ENCODE measurements at places on chromosomes 5 and 9. TPM values are rescaled to one million over a fixed set of nuclear protein-coding genes. Genes with fewer than 3 reads are reported as not detected.

GRCh38 chr5:117082977-117083376 lies 508.4 kb upstream of the SEMA6A start:
- no peaks in the 10 kb centered on the region for H3K4me1 ChIP-seq
- no peaks in the 10 kb centered on the region for H3K27me3 ChIP-seq
- H3K27ac ChIP-seq = no peak overlapping the region

DNA sequence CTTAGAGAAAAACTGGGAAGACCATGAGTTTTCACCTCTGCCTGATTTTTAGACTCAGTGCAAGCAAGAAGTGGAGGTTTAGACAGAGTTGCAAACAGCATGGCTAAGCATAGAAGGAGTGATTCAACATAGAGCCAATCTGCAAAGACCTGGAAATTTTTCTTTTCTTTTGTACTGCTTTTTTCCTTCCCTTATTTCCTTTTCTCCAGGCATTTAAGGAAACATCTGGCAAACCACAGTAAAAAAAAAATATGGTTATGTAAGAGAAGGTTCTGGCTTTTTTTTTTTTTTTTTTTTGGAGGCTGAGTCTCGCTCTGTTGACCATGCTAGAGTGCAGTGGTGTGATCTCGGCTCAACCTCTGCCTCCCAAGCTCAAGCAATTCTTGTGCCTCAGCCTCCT lies 16.6 kb upstream of the DCAF12 start:
- no peaks in the 10 kb centered on the region for H3K36me3 ChIP-seq
- DNase-seq = no peak
- no peak overlapping the region for H3K4me3 ChIP-seq
- no peak overlapping the region for H3K27ac ChIP-seq

- H3K4me3 ChIP-seq = peak overlapping the region; percentile 51
- H3K27me3 ChIP-seq = no peaks in the 10 kb centered on the region
- H3K4me1 ChIP-seq = peaks cover 85% of the 10 kb centered on the region
- no peaks in the 10 kb centered on the region for H3K36me3 ChIP-seq
- DNase-seq = peak; percentile 97
- peak overlapping the region; percentile 87 for H3K27ac ChIP-seq
Observed at GRCh38 chr5:132473019-132473531, 17.5 kb downstream of the IRF1 start.

DNA sequence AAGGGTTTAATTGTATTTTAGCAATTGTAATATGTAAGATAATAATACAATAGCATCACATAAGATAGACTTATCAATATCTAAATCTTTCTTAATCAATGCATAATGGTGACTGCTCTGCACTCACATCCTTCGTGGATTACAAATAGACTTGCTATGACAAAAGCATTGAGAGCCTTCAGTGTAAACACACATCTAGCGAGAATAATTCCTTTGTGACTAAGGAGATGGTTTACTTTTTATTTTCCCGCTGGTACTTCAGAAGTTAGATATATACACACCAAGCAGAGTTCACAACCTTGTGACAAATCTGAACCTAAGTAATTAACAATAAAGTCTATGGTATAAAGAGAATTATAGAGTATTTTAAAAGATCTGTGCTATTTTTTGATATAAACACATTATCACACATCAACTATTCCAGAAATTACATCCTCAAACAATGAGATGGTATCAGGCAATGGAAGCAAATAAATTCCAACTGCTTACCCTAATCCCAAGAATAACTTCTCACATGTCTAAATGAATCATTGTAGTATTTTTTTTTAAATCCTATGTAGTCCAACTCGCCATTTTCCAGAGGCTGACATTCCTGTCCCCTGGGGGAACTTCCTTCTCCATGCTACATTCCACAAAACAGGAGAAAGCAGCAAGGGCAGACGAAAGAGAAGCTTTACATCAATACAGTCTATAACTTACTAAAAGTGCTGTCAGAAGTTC lies 51.2 kb downstream of the MAPKAP1 start:
- DNase-seq = no peak
- H3K4me3 ChIP-seq = no peak overlapping the region
- no peaks in the 10 kb centered on the region for H3K27me3 ChIP-seq
- no peaks in the 10 kb centered on the region for H3K4me1 ChIP-seq
- no peak overlapping the region for H3K27ac ChIP-seq

SPATA6L gene
- 1.5 TPM for polyA plus RNA-seq

GRCh38 chr9:78004478-78005229 lies 27.0 kb downstream of the GNAQ start:
- no peak for DNase-seq
- peaks cover 5% of the 10 kb centered on the region for H3K36me3 ChIP-seq
- H3K27ac ChIP-seq = no peak overlapping the region
- peaks cover 10% of the 10 kb centered on the region for H3K4me1 ChIP-seq

GRCh38 chr5:117077142-117077541 lies 502.5 kb upstream of the SEMA6A start:
- H3K27me3 ChIP-seq = no peaks in the 10 kb centered on the region
- no peaks in the 10 kb centered on the region for H3K4me1 ChIP-seq
- DNase-seq = no peak
- no peak overlapping the region for H3K4me3 ChIP-seq

KCNMB1 gene
- not detected for polyA plus RNA-seq

COL15A1 gene
- 0.10 TPM for polyA plus RNA-seq

- H3K4me1 ChIP-seq = no peaks in the 10 kb centered on the region
- H3K27ac ChIP-seq = no peak overlapping the region
- H3K36me3 ChIP-seq = no peaks in the 10 kb centered on the region
- H3K4me3 ChIP-seq = no peak overlapping the region
- H3K27me3 ChIP-seq = no peaks in the 10 kb centered on the region
- DNase-seq = no peak
Observed at GRCh38 chr9:3007326-3007725, 163.4 kb upstream of the PUM3 start.

DAPK1 gene
- 0.42 TPM for polyA plus RNA-seq

DNA sequence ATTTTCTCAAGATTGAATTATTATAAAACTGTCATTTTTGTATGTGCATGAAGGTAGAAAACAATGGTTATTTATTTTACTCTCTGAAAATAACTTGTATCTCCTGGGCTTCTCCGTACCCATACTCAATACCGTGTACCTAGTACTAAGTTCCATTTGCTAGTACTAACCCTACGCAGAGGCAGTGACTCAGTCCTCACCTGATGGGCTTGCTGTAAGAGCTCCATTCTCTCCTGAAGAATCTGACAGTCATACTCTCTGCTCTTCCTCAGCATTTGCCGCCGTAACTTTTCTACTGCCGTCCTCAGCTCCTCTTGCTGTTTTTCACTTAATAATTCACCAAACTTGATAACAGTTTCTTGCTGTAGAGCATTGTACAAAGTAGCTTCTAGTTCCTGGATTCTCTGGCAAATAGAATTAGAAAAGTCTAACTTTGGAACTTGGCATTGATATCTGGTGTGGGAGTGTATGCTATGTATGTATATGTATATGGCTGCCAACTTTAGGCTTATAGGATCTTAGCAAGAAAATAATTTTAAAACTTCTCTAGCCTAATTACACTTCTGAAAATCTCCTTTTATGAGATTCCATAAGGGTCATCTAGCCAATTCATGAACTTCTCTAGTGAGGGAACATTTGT lies 108.0 kb upstream of the DPYSL3 start:
- no peaks in the 10 kb centered on the region for H3K36me3 ChIP-seq
- no peak for DNase-seq
- no peaks in the 10 kb centered on the region for H3K27me3 ChIP-seq
- H3K4me3 ChIP-seq = no peak overlapping the region
- no peak overlapping the region for H3K27ac ChIP-seq

ARL14EPL gene
- not detected for polyA plus RNA-seq

COX7C gene
- polyA plus RNA-seq = 1,044 TPM

GRCh38 chr5:158499892-158500418 lies 599.8 kb downstream of the EBF1 start:
- H3K27ac ChIP-seq = no peak overlapping the region
- no peak for DNase-seq
- no peaks in the 10 kb centered on the region for H3K27me3 ChIP-seq
- H3K4me3 ChIP-seq = no peak overlapping the region

HCN1 gene
- polyA plus RNA-seq = not detected

GRCh38 chr5:95697781-95698681 lies 15.2 kb upstream of the SPATA9 start:
- H3K4me3 ChIP-seq = no peak overlapping the region
- peaks cover 30% of the 10 kb centered on the region for H3K27me3 ChIP-seq
- no peaks in the 10 kb centered on the region for H3K4me1 ChIP-seq
- H3K36me3 ChIP-seq = no peaks in the 10 kb centered on the region
- H3K27ac ChIP-seq = no peak overlapping the region

GRCh38 chr5:93899026-93899600 lies 157.7 kb upstream of the POU5F2 start:
- DNase-seq = no peak
- H3K27ac ChIP-seq = no peak overlapping the region
- H3K27me3 ChIP-seq = no peaks in the 10 kb centered on the region
- H3K4me1 ChIP-seq = no peaks in the 10 kb centered on the region

- H3K27ac ChIP-seq = no peak overlapping the region
- no peaks in the 10 kb centered on the region for H3K36me3 ChIP-seq
Observed at GRCh38 chr5:112687306-112687705, 50.4 kb upstream of the APC start.

- H3K4me1 ChIP-seq = no peaks in the 10 kb centered on the region
- H3K27me3 ChIP-seq = no peaks in the 10 kb centered on the region
- no peak overlapping the region for H3K4me3 ChIP-seq
- no peak overlapping the region for H3K27ac ChIP-seq
- H3K36me3 ChIP-seq = no peaks in the 10 kb centered on the region
Observed at GRCh38 chr9:9002826-9003583, 1203.4 kb upstream of the DMAC1 start.

GRCh38 chr5:151464101-151464500 lies 16.7 kb downstream of the SLC36A1 start:
- peaks cover 52% of the 10 kb centered on the region for H3K36me3 ChIP-seq
- H3K27ac ChIP-seq = no peak overlapping the region
- no peaks in the 10 kb centered on the region for H3K27me3 ChIP-seq
- H3K4me1 ChIP-seq = no peaks in the 10 kb centered on the region

GRCh38 chr5:137078171-137078665 lies 420.9 kb downstream of the SPOCK1 start:
- no peak for DNase-seq
- H3K4me3 ChIP-seq = no peak overlapping the region

DNA sequence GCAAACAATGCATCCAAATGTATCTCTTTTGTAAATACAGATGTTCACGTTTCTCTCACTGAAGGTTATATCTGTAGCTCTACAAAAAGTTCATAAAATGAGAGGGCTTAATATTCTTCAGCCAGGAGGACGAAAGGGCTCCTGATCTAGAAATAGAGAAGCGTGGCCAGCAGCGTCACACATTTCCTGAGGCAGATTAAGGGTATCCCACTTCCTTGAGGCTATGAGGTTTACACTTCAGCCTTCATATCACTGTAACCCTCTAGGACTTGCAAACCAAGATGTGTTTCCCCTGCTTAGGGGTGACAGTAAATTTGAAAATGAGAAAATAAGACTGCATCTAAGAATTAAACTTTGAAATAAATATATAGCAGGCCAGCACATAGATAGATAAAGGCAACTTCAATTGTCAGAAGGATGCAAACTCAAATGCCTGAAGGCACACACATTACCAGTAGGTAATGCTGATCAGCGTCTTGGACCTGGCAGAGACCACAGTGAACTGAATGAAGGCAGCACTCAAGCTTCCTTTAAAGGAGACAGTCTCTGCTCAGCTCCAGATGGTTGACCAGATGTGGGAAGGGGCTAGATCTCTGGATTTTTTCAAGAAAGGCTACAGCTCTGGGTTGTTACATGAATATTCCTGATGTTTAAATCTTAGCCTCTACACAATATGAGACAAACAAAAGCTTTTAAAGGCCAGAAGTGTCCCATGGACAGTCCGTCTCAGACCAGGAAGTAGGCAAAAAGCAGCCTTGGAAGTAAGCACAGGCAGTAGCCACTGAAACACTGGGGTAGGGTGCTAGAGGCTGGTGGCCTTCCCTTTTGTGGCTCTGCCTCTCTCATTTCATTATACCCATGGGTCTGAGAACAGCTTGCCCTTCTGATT lies 197.7 kb downstream of the MCTP1 start:
- no peak overlapping the region for H3K27ac ChIP-seq
- no peak for DNase-seq
- no peak overlapping the region for H3K4me3 ChIP-seq
- H3K27me3 ChIP-seq = no peaks in the 10 kb centered on the region
- no peaks in the 10 kb centered on the region for H3K36me3 ChIP-seq
- H3K4me1 ChIP-seq = no peaks in the 10 kb centered on the region

DNA sequence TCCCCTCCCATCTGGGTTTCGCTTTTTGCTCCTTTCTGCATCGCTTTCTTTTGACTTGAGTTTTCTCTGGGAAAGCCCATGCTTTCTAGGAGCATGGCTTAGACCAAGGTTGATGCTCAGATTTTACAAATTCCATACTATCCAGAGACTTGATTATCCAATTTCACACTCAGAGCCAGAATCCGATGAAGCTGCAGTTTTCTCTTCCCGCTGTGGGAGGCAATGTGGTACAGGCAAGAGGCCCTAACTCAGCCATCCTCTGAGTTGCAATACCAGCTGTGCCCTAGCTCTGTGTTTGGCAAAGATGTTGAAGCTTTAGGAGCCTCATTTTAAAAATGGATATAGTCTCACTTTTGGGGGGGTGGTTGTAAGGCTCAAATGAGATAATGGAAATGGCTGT lies 85.1 kb downstream of the BRINP1 start:
- H3K4me3 ChIP-seq = no peak overlapping the region
- H3K27ac ChIP-seq = no peak overlapping the region
- H3K36me3 ChIP-seq = no peaks in the 10 kb centered on the region
- H3K4me1 ChIP-seq = no peaks in the 10 kb centered on the region
- no peaks in the 10 kb centered on the region for H3K27me3 ChIP-seq

DNA sequence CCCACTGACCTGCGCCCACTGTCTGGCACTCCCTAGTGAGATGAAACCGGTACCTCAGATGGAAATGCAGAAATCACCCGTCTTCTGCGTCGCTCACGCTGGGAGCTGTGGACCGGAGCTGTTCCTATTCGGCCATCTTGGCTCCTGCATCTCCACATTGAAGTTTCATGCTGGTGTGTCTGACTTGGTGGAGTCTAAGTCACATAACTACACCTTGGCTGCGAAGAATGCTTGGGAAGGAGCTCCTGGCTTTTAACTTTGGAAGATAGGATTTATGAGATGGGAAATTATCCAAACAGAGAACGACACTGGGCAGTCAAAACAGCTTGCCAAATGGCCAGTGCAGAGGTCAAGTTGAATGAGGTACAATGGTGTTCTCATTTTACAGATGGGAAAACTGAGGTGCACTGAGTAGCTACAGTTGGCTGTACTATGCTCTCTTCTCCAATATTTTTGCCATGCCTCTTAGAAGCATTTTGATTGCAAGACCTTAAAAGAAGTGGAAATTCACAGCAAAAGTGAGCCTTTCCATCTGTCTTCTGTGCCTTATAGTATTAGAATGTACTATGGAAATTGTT lies 36.7 kb downstream of the CCDC192 start:
- H3K4me3 ChIP-seq = no peak overlapping the region
- H3K36me3 ChIP-seq = no peaks in the 10 kb centered on the region
- no peak for DNase-seq
- no peaks in the 10 kb centered on the region for H3K4me1 ChIP-seq
- H3K27ac ChIP-seq = no peak overlapping the region
- no peaks in the 10 kb centered on the region for H3K27me3 ChIP-seq

All from CD4-positive, CD25-positive, alpha-beta regulatory T cell (primary cell).